ENCODE measurements at places on chromosomes 16 and 17.

DNA sequence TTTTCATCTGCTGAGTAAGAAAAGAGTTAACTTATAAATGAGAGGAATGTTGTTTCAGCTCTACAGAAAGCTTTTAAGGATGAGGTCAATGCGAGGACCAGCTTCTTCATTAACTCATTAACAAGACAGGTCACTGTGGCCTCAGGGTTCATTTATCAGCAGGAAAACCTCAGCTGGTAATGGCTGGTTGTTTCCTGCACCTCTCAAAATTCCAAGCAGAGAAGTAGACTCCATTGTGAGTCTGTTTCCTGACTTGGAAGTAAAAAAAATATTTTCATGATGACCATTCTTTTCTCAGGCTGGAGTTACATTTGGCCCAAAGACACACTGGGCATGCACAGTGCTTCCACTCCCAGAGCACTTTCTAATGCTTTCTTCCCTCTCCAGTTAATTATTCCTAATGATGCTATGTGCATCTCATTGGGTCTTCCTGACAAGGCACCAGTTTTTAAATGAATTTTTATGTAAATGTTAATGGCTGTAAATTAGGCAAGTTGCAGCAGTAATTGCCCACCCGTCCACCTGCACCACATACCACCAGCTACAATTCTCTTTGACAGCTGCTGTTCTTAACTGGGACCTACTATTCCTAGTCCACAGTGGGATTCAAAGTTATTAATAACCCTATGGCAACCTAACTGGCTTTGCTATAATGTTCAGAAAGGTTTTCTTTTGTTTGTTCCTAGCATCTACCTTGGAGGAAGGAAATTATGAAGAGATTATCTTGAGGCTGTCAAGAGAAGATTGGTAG lies 89.5 kb upstream of the BCAR1 start:
- DNase-seq = no peak

GRCh38 chr17:35726953-35727460 lies 4.4 kb upstream of the RASL10B start:
- DNase-seq = no peak

DNA sequence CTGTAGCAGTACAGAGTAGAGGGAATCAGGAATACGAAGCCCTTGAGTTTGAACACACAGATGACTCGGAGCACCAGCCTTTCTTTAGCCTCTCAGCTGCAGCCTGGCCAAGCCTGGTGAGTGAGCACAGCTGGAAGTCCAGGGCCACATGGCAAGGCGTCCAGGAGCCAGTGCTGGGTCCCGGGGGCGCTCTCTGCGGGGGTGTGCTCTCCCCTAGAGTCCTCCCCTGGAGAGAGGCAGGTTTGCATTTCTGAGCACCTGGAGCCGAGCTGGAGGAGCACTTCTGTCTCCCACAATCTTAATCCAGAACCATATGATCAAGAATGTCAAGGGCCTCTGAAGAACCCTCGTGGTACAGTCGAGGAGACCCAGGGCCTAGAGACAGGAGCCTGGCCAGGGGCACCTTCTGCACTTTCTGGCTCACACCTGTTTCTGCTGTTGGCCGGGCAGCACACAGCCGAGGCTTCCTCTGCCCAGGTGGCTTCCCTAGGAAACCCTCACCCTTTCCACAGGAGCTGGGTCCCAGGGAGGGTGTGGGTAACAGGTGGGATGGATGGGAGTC lies 78.3 kb downstream of the PLD6 start:
- DNase-seq = no peak

GRCh38 chr17:49498029-49498615 lies 3.0 kb downstream of the NGFR start:
- peak; percentile 9 for DNase-seq

DNA sequence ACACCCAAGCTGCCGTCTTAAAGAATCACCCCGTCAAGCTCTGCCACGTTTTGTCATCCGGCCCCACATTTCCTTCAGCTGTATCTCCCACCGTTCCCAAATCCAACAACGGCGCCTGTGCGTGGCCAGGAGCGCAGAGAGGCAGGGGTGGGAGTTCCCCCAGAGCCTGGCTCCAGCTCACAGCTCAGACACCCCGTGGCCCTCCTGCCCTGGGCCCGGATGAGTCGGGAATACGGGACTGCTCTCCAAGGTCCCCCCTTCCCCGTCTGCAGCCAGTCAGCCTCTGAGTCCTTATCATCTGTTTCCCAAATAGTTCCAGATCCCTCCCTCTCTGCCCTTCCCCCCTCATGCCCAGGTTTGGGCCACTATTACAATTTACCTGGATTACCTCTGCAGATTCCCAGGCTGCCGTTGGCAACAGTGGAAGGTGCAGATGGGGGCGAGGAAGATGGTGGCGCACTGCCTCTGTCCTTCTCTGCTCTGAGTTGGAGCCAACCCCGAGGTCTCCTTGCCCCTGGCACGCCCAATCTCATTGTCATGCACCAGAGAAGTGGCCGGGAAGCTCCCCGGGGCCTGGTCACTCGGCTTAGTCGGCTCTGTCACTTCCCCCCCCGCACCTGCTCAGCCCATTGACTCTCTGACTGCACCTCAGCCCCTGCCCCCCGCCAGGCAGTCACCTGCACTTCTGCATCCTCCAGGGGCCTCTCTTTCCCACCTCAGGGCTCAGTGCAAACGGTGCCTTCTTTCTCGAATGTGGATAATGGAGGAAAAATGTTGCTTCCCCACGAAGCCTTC lies 18.3 kb upstream of the RPTOR start:
- DNase-seq = no peak

DNA sequence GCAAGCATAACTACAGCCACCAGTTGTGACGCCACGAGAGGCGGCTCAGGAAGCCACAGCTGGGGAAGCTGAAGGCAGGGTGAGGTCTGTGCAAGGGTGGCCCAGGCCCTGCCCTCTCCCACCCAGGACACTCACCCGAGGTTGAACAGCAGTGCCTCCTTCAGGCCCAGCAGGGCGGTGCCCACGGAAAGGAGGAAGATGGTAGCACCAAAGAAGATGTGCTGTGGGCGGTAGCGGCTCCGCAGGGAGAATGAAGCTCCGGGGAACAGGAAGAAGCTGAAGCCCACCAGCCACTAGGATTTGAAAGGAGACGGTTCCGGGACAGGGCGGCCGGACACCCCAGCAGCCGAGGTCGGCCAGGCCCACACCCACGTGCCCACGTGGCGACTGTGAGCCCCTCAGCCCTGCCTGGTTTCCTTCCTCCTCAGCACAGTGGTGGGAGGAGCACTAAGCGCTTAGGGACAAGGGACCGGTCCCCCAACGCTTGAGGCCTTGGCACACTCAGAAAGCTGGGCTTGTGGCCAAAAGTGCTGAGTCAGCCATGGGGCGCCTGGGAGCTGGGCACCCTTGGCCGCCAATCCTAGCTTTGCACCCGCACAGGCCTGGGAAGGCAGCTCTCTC lies 11.0 kb downstream of the CYB561 start:
- DNase-seq = no peak

All from NCI-H526 (cell line).